GM12864 (cell line): ENCODE measurements at places on chromosomes 4 and X.

DNA sequence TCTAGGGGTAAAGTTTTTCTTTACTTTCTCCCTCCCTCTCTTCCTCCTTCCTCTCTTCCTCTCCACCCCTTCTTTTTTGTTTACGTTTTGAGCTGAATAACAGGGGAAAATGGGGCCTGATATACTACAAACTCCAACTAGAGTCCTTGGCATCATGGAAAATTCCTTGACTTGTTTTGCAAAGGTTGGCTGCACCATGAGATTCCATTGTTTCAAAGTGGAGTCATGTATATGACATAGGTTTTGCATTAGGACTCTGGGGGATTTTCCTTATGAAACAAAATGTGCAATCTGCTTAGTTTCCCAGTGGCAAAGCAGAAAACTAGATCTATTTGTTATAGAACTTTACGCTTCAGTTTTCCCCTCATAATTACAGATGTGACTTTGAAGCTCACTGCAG is 233.5 kb upstream of the PGRMC2 start:
- no peak for DNase-seq

GRCh38 chr4:141702472-141703182 is 66.2 kb downstream of the IL15 start:
- DNase-seq: no peak

GRCh38 chrX:124194901-124195300 is 137.6 kb upstream of the TEX13D start:
- DNase-seq: no peak

DNA sequence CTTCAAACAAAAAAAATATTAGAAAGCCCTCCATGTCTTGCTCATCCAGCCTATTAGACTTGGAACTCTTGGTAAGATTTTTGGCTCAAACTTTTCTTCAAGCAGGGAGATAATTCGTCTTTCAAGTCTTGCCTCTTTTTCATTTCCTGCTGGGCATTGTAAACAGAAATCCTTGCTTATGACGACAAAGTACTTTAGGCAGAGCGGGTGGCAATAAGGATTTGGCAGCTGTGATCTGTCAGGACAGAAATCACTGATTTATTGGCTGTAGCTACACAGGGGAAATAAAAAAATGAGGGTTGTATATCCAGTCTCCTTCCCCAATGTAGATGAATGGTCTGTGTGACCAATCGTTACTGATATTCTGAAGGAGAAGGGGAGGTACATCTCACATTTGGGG is 121.6 kb downstream of the SLC4A4 start:
- no peak for DNase-seq

DNA sequence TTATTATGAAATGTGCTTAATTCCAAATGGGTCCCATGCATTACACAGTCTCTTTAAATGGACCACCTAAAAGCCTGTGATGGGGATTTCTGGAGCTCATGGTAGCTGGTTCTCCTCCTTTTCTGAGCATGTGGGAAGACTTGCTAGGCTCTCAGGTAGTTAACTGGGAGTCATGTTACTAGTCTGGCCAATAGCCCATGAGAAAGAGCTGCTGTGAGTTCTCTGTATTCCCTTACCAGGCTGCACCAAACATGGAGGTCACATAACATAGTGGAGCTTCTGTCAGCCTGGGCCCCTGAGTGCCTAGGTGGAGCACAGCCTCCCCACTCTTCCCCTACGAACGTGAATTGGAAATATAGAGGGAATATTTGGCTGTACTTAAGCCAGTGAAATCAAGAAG is 198.4 kb downstream of the MAML3 start:
- no peak for DNase-seq

GRCh38 chr4:2909583-2909982 is 53.6 kb downstream of the NOP14 start:
- no peak for DNase-seq

DNA sequence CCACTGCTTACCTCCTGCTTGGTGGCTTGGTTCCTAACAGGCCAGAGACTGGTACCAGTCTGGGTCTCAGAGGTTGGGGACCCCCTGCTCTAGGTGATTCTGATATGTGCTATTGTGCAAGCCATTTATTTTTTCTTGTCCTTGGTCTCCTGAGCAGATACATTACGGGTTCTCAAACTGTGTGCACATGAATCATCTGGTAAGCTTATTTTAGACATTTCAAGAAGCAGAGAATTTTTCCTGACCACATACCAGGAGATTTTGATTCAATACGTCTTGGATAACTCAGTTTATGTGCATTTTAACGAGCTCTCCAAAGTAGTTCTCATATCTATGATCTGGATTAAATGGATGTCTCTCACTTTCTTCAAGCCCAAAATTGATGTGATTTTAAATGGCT is 77.2 kb downstream of the FHIP1A start:
- no peak for DNase-seq

DNA sequence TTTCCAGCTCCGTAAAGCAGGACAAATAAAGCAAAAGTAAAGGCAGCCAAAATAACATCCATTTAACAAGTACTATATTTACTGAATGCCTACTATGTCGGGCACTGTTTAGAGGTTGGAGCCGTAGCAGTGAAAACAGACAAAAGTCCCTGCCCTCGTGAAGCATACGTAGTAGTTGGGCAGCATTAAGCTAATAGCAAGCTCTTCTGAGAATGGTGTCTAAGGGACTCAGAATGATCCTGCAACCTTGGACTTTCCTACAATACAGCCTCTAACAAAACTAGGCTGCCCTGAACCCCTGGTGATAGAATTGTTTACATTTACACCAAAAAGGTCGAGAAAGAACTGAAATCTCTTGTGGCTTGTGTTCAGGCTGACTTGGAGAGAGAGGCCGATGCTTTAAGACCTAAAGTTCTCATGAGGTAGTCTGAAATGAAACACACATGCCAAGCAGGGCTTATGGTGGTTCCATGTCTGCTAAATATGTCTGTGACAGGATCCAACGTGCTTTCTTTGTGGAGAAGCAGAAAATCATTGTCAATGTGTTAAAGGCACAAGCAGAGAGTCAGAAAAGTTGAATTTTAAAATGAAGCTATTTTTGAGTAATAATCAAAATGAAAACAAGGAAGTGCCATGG is 898 bp upstream of the PDGFC start:
- no peak for DNase-seq

- DNase-seq: no peak
These were observed 58.2 kb downstream of the RAB40AL start for GRCh38 chrX:102995316-102995715.

- DNase-seq: no peak
These were observed 24.0 kb downstream of the IGFBP7 start for GRCh38 chr4:57086031-57086723.
